ENCODE measurements at places on chromosomes 1 and 21.

DNA sequence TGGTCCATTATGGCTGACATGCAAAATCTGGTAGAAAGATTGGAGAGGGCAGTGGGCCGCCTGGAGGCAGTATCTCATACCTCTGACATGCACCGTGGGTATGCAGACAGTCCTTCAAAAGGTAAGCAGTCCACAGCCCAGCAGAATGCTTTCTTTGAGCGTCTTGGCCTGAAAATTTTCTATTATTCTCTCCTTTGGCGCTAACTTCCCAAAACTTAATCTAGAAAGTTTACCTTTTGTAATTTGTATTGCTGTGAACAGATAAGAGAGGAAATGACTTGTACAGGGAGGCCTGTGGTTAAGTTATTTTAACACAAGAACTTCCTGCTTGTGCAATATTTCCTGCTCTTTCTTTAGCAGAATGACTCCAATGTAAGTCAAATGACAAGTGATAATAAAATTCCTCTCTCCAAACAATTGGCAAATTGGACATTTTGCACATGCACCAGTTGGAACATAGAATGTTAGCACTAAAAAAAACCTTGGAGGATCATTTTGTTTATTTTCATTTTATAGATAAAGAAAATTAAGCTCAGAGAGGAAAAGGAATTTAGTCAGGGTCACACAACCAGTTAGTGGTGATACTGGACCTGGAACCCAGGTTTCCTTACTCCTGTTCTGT, 18.9 kb downstream of the CAP1 start:
- DNase-seq = no peak

GRCh38 chr1:100321100-100321493, 31.2 kb upstream of the CDC14A start:
- no peak for DNase-seq

GRCh38 chr21:30924146-30924700, 42.8 kb upstream of the KRTAP11-1 start:
- no peak for DNase-seq

DNA sequence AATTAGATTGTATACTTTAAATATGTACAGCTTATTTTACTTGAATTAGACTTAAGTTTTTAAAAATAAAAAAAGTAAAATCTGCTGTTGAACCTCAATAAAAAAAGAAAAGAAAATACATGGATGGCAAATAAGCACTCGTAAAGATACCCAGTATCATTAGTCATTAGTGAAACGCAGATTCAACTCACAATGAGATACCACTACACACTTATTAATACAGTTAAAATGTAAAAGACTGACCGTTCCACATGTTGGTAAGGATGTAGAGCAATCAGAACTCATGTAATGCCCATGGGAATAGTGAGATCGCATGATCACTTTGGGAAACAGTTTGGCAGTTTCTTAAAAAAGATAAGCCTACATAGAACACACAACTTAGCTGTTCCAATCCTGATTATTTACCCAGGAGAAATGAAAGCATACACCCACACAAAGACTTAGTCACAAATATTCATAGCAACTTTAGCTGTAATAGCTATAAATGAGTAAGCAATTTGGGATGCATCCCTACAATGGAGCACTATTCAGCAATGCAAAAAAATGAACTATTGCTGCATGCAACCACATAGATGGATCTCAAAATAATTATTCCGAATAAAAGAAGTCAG, 7.3 kb downstream of the SH2D1B start:
- DNase-seq = no peak

GRCh38 chr1:101200513-101200912, 36.3 kb upstream of the S1PR1 start:
- DNase-seq = no peak

- DNase-seq = no peak
Measured at GRCh38 chr1:63010913-63011660, 227.2 kb downstream of the ATG4C start.

- no peak for DNase-seq
Measured at GRCh38 chr1:41414296-41414695, 53.1 kb downstream of the FOXO6 start.

DNA sequence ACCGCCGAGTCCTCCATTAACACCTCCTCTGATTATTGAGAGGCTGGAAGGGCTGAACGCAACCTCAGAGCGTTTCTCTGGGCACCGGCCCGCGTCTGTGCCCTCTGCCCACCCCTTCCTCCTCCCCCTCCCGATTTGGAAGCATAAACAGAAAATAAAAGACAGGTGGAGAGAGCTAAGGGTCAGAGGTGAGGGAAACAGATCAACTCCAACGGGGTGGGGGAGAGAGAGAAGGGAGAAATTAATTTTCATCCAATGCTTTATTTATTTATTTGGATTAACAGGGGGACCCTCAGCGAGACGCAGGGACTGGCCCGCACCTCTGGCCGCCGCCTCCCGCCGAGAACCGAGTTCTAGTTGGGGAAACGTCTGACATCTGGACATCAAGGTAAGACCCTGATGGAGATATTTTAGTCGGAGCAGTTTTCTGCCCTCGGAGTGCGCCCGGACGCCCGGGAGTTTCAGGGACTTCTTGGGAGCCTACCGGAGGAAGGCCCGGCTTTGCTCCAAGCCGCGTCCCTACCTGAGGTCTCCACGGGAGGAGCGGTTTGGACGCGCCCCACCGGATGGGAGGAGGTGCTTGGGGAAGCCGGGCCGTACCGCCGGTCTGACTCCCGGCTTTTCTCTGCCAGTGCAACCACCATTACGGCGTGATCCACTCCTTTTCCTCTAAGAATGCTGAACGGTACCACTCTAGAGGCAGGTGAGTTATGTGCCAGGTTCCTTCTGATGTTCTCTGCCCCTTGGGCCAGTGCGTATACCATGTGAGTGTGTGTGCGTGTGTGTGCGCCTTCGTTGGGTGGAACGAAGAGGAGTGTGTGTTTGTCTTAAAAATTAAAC, 5.1 kb upstream of the LHX9 start:
- DNase-seq = no peak

DNA sequence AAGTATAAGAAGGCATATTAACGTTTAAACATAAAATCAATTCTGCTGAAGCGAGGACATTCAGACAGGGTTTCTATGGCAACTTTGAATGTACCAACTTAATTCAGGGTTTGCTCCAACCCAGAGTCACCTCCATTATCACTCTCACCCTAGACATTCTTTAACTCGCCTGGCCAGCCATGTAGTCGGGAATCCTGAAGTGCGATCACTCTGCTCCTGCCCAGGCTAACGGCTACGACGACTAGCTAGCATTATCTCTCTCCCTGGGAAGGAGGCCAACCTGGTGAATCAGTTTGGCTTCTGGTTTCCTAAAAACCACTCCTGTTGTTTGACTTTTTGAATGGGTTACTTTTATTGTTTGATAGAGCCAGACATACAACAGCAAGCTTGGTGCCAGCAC, 38.9 kb upstream of the ZBTB18 start:
- DNase-seq = no peak

DNA sequence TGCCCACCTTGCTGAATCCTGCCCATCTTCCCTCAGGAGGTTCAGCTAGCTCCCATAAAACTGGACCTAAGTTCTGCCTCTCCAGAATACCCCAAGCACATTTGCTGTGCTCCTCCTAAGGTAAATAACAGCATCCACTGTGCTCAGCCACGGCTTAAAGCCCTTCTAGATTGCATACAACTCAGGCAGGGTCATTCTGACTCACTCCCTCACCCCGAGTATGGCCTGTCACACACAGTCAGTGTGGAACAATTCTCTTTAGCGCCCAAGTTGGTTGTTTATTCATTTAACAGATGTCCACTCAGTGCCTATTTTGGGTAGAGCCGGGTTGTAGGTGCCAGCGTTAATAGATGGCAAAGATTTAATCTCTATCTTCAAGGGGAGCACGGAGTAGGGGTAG, 147.5 kb upstream of the EDN2 start:
- DNase-seq = no peak

GRCh38 chr1:178055779-178056471, 38.0 kb upstream of the RASAL2 start:
- no peak for DNase-seq

- peak; percentile 44 for DNase-seq
Measured at GRCh38 chr1:160261556-160261892, 825 bp downstream of the DCAF8 start.

- no peak for DNase-seq
Measured at GRCh38 chr1:234288946-234289345, 84.3 kb upstream of the COA6 start.

- DNase-seq = peak; percentile 65
Measured at GRCh38 chr1:206631085-206631509, 4.2 kb upstream of the DYRK3 start.

DNA sequence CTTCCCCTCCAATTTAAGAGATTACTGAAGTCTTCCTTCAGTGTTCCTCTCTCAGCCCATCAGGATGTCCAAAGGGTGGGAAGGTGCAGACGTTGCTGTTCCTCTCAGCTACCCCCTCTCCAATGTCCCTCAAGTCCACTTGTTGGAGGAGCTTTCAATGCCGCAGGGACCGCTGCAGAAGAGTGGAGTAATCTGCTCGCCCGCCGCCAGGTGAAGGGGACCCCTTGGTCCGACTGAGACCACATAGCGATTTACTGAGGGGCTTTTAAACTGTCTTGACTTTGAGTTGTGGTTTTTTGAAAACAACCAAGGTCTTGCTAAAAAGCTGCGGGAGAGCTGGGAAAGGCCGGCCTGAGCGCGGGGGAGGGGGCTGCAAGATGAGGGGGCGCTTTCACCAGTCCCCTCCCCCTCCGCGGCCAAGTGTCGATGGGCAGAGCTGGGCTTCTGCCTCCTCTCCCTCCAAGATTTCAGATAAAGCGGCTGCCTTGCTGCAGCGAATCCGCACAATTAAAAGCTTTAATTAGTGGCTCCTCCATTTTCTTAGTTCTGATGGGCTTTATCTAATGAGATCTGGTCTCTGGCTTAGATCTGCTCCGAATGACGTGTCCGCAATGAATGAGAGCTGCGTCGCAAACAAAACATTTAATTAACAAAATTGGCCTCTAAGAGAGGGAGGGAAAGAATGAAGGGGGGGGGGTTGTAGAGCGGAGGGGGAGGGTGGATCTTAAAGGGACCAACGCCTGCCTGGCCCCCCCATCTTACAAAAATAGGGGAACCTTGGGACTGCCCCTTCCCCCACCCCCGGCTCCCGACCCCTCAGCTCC, 5.9 kb downstream of the LMO4 start:
- no peak for DNase-seq

DNA sequence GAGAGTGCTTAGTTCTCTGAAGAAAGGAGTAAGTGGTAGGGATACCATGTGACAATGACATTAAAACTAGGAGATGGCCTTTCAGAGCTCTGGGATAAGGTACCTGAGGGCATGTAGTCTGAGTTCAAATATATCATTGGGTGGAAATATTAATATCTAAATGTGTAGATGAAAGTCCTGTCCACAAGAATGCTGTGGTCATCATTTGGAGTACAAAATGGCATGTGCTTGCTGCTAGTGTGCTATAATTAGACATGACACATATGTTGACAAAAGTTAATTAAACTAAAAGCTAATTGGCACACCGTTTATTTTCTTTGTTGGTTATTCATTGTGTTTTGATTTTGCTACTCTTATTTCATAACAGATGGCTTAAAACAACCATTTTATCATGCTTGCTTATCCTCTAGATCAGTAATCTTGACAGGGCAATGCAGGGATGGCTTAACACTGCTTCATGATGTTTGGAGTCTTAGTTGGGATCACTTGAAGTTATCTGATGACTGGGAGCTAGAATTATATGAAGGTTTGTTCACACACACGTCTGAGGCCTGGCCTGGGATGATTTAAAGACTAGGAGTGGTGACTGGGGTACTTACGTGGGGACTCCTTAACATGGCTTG, 31.0 kb downstream of the CC2D1B start:
- no peak for DNase-seq

- DNase-seq = no peak
Measured at GRCh38 chr1:9400425-9401079, 107.9 kb downstream of the SPSB1 start.

GRCh38 chr1:205579711-205580110, 52.1 kb downstream of the ELK4 start:
- DNase-seq = no peak

GRCh38 chr1:218492874-218493273, 147.7 kb downstream of the TGFB2 start:
- no peak for DNase-seq

DNA sequence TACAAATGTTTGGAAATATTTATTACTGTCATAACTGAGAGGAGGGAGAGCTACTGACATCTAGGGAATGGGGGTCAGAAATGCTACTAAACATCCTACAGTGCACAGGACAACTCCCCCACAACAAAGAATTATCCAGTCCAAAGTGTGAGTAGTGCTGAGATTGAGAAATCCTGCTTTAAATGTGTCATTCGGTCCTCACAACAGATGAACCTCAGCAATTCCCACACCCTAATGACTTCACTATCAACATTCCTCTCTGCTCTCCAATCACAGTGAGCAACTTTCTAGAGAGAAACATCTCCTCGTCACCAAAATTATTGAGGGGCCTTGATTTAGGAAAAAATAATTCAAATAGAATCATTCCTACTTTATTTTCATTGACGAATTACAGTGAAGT, 18.0 kb downstream of the OMA1 start:
- no peak for DNase-seq

All from tibial nerve (tissue), 4 donors.